Stimulated activated CD8-positive, alpha-beta memory T cell treated with anti-CD3 and anti-CD28 coated beads, Interleukin-7, amount 100 ng/mL, for 1 hour (primary cell): ENCODE measurements at places on chromosomes 7 and 10.
A peak's percentile ranks its signal among the peaks of the same experiment; 100 is the strongest.

- DNase-seq: no peak
Measured at GRCh38 chr10:122362621-122363020, 11.9 kb upstream of the PLEKHA1 start.

GRCh38 chr10:72007246-72007892 is 43.2 kb downstream of the CHST3 start:
- no peak for DNase-seq

- no peak for DNase-seq
Measured at GRCh38 chr10:24849501-24850299, 102.7 kb downstream of the PRTFDC1 start.

GRCh38 chr7:79668292-79668691 is 214.8 kb upstream of the MAGI2 start:
- no peak for DNase-seq

DNA sequence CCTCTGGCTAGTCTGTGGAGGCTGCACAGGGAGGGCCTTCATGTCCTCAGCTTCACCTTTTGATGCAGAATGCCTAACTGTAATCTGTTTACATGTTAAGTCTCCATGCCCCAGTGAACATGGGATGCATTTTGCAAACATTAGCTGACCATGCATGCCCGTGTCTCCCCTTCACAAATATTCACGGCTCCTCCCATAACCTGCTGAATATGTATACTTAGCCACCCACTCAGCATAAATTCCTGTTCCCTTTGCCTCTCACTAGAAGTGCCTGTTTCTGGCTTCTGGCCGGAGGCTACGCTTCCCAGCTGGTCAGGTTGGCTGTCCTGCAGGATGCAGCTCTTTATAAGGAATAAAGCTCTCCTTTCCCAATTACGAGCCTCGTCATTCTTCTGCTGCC is 552.7 kb downstream of the DNAJB6 start:
- DNase-seq: no peak

- no peak for DNase-seq
Measured at GRCh38 chr7:2411815-2412586, 8.6 kb downstream of the CHST12 start.

DNA sequence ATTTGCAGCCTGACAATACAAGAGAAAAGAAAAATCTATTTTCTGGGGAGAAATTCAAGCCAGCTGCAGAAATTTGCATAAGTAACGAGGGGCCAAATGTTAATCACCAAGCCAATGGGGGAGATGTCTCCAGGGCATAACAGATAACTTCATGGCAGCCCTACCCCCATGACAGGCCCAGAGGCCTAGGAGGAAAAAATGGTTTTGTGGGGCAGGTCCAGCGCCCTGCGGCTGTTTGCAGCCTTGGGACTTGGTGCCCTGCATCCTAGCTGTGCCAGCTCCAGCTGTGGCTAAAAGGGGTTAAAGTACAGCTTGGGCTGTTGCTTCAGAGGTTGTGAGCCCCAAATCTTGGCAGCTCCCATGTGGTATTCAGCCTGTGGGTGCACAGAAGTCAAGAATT is 54.3 kb downstream of the VIM start:
- DNase-seq: no peak

GRCh38 chr7:36107926-36108631 is 45.0 kb upstream of the EEPD1 start:
- no peak for DNase-seq

DNA sequence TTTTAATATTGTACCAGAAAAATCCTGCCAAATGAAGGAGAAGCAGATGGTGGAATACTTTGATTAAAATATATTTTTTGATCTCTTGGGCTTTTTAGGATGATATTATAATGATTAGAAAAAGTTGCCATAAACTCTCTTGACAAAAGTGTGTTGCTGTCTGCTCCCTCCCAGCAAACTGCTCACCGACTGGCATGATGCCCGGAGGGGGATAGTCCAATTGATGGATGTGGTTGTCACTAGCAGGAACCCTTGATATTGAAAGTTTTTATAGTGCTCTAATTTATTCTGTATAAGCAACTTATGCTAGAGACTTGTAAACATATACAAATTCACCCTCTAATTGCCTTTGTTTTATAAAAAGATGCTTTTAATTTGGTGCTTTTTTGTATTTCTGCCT is 114.0 kb downstream of the DNAH11 start:
- DNase-seq: no peak

GRCh38 chr7:64883113-64883905 is 19.8 kb upstream of the ZNF273 start:
- no peak for DNase-seq

- no peak for DNase-seq
Measured at GRCh38 chr7:94286111-94286510, 108.6 kb upstream of the COL1A2 start.

DNA sequence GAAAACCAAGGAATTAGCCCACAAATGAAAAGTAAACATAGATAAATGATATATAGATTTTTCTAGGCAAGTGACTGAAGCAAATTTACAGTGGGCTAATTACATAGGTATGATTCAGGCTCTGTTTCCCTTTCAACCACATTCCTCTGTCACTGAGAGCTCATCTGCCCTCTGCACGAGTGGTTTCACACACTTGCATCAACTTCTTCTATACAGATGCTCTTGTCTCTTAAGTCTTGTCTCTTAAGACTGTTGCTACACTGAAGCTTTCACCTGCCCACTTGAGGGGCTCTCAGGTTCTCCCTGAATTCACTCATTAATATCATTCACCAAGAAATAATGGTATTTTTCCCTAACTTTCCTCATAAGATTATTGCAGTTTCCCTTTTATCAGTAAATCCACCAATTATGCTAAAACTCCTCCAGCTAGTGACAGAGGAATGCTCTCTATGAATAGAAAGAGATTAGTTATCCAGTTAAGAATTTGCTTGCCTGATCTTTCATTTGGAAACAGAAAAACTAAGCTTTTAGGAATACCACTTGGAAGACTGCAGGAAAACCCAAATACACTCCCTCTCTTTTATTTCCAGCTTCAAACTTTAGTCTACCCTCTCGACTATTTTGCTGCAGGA is 95.7 kb downstream of the ELAPOR2 start:
- no peak for DNase-seq

DNA sequence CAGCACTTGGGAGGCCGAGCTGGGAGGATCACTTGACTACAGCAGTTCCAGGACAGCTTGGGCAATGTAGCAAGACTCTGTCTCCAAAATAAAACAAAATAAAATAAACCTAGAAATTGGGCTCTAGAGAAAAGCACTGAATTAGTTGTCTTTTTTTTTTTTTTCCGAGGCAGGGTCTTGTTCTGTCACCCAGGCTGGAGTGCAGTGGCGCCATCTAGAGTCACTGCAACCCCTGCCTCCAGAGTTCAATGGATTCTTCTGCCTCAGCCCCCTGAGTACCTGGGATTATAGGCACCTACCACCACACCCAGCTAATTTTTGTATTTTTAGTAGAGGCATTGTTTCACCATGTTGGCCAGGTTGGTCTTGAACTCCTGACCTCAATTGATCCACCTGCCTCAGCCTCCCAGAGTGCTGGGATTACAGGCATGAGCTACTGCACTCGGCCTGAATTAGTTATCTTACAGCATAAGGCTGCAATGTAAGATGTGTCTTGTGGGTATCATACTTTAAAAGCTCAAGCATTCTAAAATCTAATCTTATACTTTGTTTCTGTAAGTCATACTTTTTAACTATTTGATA is 12.8 kb downstream of the MEIG1 start:
- no peak for DNase-seq

GRCh38 chr10:53598914-53599313 is 826.3 kb upstream of the MBL2 start:
- no peak for DNase-seq

GRCh38 chr10:25818751-25819150 is 115.3 kb upstream of the MYO3A start:
- DNase-seq: no peak

GRCh38 chr10:65993451-65993850 is 932.4 kb upstream of the LRRTM3 start:
- no peak for DNase-seq

DNA sequence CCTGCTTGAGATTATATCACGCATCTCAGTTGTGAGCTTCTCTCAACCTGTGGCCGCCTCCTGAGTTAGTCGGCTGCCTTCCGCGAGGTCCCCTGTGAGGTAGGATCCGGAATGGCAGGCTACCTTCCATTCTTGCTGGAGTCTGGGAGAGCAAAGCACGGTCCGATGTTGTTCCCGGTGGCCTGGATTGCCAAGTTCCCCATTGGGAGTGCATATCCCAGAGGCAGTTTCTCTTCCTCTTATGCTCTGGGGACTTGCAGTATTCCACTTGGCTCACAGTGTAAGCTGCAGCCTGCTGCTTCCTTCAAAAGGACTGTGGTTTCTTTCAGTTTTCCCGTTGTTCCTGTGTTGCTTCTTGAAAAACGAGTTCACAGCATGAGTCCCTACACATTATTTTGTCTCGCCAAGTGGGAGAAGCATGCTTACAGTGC is 225.4 kb upstream of the ZWINT start:
- DNase-seq: no peak

GRCh38 chr7:29878081-29878688 is 71.9 kb downstream of the WIPF3 start:
- DNase-seq: no peak

GRCh38 chr7:101602484-101603241 is 26.4 kb downstream of the MYL10 start:
- DNase-seq: peak; percentile 27

DNA sequence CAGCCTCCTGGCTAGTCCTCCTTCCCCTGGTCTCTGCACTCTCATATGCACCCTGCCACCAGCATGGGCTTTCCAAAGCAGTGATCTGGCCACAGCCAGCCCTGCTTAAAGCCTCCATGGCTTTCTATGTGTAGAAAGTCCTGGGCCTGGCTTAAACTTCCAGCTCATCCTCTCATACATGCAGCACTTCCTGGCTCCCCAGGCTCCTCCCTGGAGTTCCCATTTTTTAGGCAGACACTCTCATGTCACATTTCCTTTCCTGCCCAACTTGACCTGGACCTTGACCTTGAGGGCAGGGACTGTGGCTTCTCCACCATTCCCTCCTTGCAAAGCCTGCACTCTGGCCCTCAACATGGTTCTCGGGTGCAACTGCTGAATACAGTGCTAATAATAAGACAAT is 79.5 kb downstream of the CHST15 start:
- DNase-seq: no peak

DNA sequence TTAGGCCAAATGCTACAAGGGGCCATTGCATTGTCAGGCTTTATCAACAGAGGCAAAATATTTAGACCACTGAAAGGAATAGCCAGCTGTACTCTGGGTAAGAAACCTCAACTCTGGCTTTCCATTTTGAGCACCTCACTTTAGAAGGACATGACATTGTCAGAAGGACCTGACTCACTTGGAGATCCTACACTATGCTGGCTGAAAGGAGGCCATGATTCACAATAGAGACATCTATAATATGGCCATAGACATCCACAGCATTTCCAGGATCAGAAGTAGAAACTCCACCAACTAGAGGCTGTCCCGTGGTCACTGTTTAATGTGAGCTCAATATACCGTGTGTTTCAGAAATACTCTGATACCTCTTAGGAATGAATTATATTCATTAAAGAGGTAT is 140.9 kb downstream of the BTAF1 start:
- DNase-seq: no peak

- no peak for DNase-seq
Measured at GRCh38 chr7:94540428-94540827, 30.8 kb downstream of the CASD1 start.

GRCh38 chr7:112395411-112395810 is 54.8 kb upstream of the IFRD1 start:
- DNase-seq: no peak

- no peak for DNase-seq
Measured at GRCh38 chr7:131031099-131031868, 296.4 kb upstream of the MKLN1 start.

DNA sequence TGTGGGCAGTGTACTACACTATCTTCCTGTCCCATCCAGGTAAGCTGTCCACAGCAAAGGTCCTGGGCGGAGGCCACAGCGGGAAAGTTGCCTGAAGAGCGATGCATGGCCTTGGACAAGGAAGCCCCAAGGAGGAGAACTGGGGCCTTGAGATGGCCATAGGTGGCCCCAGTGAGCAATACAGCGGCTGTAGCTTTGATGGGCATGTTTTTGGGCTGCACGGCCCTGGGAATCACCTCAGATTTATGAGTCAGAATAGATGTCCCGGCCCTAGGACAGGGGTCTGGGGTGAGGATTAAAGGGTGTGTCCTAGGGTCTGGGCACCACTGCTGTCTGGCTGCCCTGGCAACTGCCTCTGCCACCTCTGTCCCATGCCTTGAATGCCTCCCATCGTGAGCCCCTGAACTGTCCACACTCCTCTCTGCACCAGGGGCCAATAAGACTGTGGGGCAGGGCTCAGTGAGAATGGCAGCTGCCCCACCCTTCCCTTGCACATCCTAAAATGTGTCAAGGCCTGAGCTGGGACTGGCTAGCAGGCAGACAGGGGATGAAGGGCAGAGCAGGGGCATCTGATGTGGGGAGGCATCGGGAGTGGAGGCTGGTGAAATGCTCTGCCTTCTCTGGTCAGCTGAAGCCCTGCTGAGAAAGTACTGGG is 9.4 kb upstream of the IRF5 start:
- no peak for DNase-seq

- no peak for DNase-seq
Measured at GRCh38 chr7:98826387-98826786, 43.4 kb downstream of the TMEM130 start.

DNA sequence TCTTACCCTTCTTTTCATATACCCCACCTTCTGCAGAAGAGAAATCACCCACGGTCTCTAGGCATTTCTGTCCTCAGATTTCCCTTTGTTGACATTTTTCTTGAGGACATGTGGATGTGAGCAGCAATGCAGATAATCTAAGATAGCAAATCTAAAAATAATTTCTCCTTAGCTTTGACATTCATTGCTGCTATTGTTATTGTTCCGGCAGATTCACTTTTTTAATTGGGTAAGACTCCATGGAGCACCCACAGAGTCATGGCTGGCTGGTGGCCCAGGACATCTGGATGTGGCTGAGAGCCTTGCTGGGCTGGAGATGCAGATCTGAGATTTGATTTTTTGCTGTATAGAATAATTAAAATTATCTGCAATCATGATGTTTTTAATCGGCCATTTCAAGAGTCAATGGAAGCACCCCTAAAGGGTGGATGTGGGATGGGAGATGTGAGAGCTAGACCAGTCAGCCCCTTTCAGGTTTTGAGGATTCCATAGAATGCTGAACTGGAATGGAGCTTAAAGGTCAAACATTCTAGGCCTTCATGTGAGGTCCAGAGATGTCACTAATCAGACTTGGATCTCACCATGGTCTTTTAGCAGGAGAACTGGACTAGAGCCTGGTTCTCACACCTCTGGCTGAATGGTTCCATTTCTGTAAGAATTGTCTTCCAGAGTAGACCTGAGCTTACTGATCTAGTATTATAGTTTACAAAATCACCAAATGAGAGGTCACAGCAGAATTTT is 37.5 kb downstream of the TAS2R41 start:
- no peak for DNase-seq

GRCh38 chr7:141562972-141563371 is 11.8 kb downstream of the AGK start:
- DNase-seq: no peak

- no peak for DNase-seq
Measured at GRCh38 chr10:117532003-117532385, 10.6 kb upstream of the EMX2 start.

- no peak for DNase-seq
Measured at GRCh38 chr10:69876286-69876685, 74.6 kb downstream of the COL13A1 start.

GRCh38 chr10:101624526-101625102 is 36.5 kb downstream of the DPCD start:
- DNase-seq: no peak
